ENCODE measurements at places on chromosomes 6 and 20. TPM values are rescaled to one million over a fixed set of nuclear protein-coding genes. Genes with fewer than 3 reads are reported as not detected.

DNA sequence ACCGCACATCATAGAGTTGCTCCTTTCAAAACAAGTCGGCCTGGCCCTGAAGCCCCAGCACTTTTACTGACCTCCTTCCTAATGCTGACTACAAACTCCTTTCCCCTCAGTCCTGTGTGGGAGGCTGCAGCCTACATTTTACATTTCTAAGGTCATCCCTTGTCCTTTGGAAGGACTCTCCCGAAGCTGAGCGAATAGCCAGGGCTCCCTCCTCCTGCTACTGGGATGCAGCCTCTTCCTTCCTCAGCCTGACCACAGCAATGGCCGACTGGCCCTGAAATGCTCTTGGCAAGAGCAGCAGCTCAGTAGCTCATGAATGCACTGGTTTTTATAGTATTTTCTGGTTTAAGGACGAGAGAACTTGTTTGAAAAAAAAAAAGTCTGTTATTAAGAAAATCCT is 679 bp downstream of the ADGRF5 start:
- no peaks in the 10 kb centered on the region for H3K36me3 ChIP-seq
- H3K27ac ChIP-seq: no peak overlapping the region
- DNase-seq: no peak
- no peaks in the 10 kb centered on the region for H3K27me3 ChIP-seq
- H3K4me1 ChIP-seq: peaks cover 4% of the 10 kb centered on the region
- H3K4me3 ChIP-seq: no peak overlapping the region

GRCh38 chr6:148311966-148312669 is 30.5 kb upstream of the SASH1 start:
- H3K4me3 ChIP-seq: no peak overlapping the region
- H3K27ac ChIP-seq: no peak overlapping the region
- H3K36me3 ChIP-seq: no peaks in the 10 kb centered on the region
- no peaks in the 10 kb centered on the region for H3K27me3 ChIP-seq
- no peaks in the 10 kb centered on the region for H3K4me1 ChIP-seq

- no peaks in the 10 kb centered on the region for H3K27me3 ChIP-seq
- H3K4me3 ChIP-seq: no peak overlapping the region
- no peak for DNase-seq
- H3K27ac ChIP-seq: no peak overlapping the region
- H3K4me1 ChIP-seq: no peaks in the 10 kb centered on the region
Observed at GRCh38 chr6:166781331-166781730, 154.3 kb upstream of the RPS6KA2 start.

- peaks cover 2% of the 10 kb centered on the region for H3K4me1 ChIP-seq
- DNase-seq: no peak
- H3K4me3 ChIP-seq: no peak overlapping the region
- H3K27me3 ChIP-seq: no peaks in the 10 kb centered on the region
- no peak overlapping the region for H3K27ac ChIP-seq
Observed at GRCh38 chr6:42417641-42418112, 34.0 kb downstream of the TRERF1 start.

DNA sequence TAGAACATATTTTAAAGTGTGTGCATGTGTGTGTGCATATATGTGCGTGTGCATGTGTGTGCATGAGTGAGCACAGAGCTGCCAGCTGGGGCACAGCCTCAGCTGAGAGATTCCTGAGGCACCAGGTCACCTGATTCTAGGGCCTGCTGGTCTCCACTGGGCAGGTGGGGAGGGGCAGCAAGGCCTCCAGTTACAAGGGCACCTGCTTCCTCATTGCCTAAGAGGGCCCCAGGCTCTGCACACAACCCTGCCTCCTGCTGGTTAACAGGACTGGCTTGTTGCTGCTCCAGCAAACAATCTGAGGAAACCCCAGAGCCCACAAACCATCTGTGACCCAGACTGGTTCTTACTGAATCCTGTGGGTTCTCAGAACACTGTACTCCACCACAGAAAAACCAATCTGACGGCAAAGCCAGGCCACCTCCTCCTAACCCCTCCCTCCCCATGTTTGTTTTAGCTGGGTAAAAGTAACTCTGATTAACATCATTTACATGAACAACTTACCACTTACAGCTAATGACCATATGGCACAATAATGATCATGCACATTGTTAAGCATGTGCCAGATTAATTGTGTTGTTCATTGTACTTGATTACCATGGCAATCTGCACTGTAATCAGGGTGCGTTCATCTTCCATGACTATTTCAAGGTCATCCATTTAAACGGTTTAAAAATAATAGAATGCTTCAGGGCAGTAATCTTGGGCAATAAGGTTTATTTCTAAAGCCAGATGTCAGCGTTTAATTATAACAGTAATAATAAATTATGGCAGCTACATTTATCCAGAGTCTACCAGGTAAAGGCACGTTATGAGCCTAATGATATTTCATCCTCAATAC is 23.1 kb upstream of the UBE2J1 start:
- no peaks in the 10 kb centered on the region for H3K27me3 ChIP-seq
- peaks cover 2% of the 10 kb centered on the region for H3K4me1 ChIP-seq
- no peak overlapping the region for H3K27ac ChIP-seq
- H3K4me3 ChIP-seq: no peak overlapping the region

- H3K27me3 ChIP-seq: no peaks in the 10 kb centered on the region
- DNase-seq: no peak
Observed at GRCh38 chr6:22433745-22434144, 135.6 kb upstream of the HDGFL1 start.

GRCh38 chr6:52361414-52361944 is 472 bp upstream of the PAQR8 start:
- H3K27me3 ChIP-seq: no peaks in the 10 kb centered on the region
- no peak overlapping the region for H3K27ac ChIP-seq
- peak; percentile 51 for DNase-seq
- H3K4me1 ChIP-seq: peaks cover 3% of the 10 kb centered on the region

GRCh38 chr20:50111120-50111828 is 1.7 kb downstream of the UBE2V1 start:
- peak; percentile 76 for DNase-seq
- H3K27me3 ChIP-seq: no peaks in the 10 kb centered on the region
- H3K4me1 ChIP-seq: peaks cover 30% of the 10 kb centered on the region
- H3K27ac ChIP-seq: peak overlapping the region; percentile 91
- peaks cover 4% of the 10 kb centered on the region for H3K36me3 ChIP-seq

DNA sequence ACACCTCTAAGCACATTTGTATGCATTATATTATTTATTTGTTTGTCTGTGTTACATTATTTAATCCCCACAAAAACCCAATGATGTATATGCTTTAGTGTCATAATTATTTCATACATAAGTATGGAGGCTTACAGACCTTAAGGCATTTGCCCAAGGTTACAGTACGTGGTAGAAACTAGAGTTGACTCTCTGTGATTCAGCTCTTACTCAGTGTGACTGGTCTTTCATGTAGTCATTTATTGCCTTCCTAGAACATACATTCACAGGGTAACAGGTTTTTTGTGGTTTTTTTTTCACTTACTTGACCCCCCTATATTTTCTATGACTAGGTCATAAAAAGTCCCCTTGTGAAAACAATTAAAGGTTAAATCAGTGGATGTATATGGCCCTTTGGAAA is 566.8 kb downstream of the TFAP2A start:
- H3K36me3 ChIP-seq: no peaks in the 10 kb centered on the region
- H3K27ac ChIP-seq: no peak overlapping the region
- H3K4me3 ChIP-seq: no peak overlapping the region
- no peaks in the 10 kb centered on the region for H3K4me1 ChIP-seq
- no peak for DNase-seq
- no peaks in the 10 kb centered on the region for H3K27me3 ChIP-seq

- H3K4me1 ChIP-seq: no peaks in the 10 kb centered on the region
- no peak overlapping the region for H3K27ac ChIP-seq
- DNase-seq: no peak
Observed at GRCh38 chr6:156598855-156599180, 178.4 kb upstream of the ARID1B start.

- H3K36me3 ChIP-seq: no peaks in the 10 kb centered on the region
- no peaks in the 10 kb centered on the region for H3K27me3 ChIP-seq
- H3K4me3 ChIP-seq: no peak overlapping the region
- H3K27ac ChIP-seq: no peak overlapping the region
- peaks cover 11% of the 10 kb centered on the region for H3K4me1 ChIP-seq
Observed at GRCh38 chr6:63347599-63347998, 27.8 kb upstream of the LGSN start.

DNA sequence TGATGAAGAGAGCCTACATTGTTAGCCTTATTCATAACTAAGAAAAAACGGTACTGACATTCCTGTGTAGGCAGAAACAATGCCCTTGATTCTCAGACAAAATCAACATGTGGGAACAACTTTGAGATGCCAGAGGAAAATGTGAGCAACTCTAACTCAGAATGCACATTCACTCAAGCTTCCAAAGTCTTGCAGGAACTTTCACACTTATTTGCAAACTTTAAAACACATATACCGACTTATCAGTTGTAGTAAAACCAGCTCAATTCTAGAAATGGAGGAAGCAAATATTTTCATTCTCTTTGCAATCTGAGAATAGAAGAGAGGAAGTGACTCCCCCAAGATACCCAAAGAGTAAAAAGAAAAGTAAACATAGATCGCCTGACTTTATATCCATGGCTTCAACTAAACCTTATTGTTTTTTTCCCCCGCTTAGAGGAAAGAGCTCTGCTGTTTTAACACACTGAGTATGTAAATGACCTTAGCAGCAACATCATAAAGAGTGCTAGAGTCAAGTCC is 117.6 kb downstream of the EPB41L2 start:
- no peak for DNase-seq
- H3K4me3 ChIP-seq: no peak overlapping the region
- H3K27ac ChIP-seq: no peak overlapping the region
- H3K4me1 ChIP-seq: peaks cover 7% of the 10 kb centered on the region
- H3K27me3 ChIP-seq: no peaks in the 10 kb centered on the region

- H3K4me3 ChIP-seq: no peak within 1 kb of the TSS
- peaks cover 59% of the 10 kb centered on the region for H3K27me3 ChIP-seq
- no peak within 1 kb of the TSS for H3K27ac ChIP-seq
- H3K4me1 ChIP-seq: peaks cover 8% of the 10 kb centered on the region
Observed at GRCh38 chr6:3227363-3228045, at the start of gene TUBB2B. Gene TUBB2B, minus strand, starts transcription at chr6:3227653. Its CDS starts 110 bp downstream, at chr6:3227543.

DNA sequence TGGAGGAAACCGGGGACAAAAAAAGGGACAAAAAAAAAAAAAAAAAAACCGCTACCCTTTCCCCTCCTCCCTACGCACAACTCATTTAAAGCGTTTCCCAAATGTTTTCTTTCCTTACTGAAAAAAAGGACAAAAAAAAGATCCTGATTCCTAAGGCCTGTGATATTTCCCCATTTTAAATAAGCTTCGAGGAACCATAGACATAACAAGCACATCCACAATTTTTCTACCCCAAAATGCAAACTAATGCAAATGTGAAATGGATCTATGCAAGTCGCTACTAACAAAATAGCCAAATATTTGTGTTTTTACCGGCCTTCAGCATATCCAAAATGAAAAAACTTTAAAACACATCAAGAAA is 1.4 kb upstream of the ZNF217 start:
- H3K4me1 ChIP-seq: peaks cover 2% of the 10 kb centered on the region
- no peak for DNase-seq
- no peaks in the 10 kb centered on the region for H3K27me3 ChIP-seq

GRCh38 chr6:128739112-128739511 is 143.8 kb upstream of the LAMA2 start:
- H3K4me1 ChIP-seq: no peaks in the 10 kb centered on the region
- no peaks in the 10 kb centered on the region for H3K27me3 ChIP-seq
- no peak overlapping the region for H3K27ac ChIP-seq
- no peaks in the 10 kb centered on the region for H3K36me3 ChIP-seq
- DNase-seq: no peak

GRCh38 chr6:32803416-32803815 is 13.4 kb downstream of the HLA-DOB start:
- H3K27me3 ChIP-seq: peaks cover 5% of the 10 kb centered on the region
- H3K4me1 ChIP-seq: no peaks in the 10 kb centered on the region
- DNase-seq: no peak
- H3K27ac ChIP-seq: no peak overlapping the region

Gene MOXD1
- 89.8 TPM for total RNA-seq

Gene ZBTB24
- 8.0 TPM for total RNA-seq

Gene TAAR9
- not detected for total RNA-seq

Gene FAM209B
- total RNA-seq: not detected

Gene NKX2-2
- total RNA-seq: not detected

Gene RBPJL
- total RNA-seq: not detected

Gene TOX2
- total RNA-seq: 4.4 TPM

Gene TAGAP
- total RNA-seq: not detected

Gene TPBG
- 24.9 TPM for total RNA-seq

Gene GPR6
- not detected for total RNA-seq

Gene TSHZ2
- total RNA-seq: 2.6 TPM
